ENCODE measurements at places on chromosomes 3 and 15. TPM values are rescaled to one million over a fixed set of nuclear protein-coding genes. Genes with fewer than 3 reads are reported as not detected.
A peak's percentile ranks its signal among the peaks of the same experiment; 100 is the strongest.

TGM4 gene
- not detected for total RNA-seq

DNA sequence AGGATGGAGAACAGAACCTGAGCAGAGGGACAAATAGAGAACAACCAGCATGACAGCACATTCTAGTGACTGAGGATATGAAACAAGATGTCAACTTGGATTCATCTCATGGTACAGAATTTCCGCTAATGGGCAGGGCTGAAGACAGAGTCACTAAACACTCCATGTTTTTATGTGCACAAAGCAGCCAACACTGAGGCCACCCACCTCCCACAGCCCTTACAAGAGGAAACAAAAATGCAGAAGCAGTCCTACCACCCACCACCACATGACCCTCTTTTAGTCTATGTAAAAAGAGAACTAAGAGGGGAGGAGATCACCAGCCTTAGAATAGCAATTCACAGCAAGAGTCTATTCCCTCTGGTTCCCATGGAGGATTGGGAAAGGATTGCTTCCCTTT, 131.4 kb upstream of the UBE2E2 start:
- no peak for DNase-seq

SLC51B gene
- total RNA-seq = not detected

DNA sequence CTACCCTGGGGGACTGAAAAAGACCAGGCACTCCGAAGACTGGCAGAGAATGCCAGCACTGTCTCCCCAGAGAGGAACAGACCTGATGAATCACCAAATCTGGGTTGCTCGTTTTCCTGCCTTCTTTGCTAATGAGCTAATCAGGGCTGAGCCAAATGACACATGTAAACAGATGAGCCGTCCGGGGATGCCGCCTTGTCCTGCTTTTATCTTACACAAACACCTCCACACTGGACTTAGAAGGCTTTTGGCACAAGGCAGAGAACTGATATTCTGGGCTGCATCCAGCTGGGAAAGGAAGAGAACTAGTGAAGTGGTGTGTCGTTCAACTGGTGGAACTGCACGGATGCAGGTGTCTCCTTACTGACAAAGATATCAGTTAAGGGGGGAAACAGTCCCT, 88.1 kb downstream of the MECOM start:
- DNase-seq = no peak

ZNF660 gene
- 7.5 TPM for total RNA-seq

DNA sequence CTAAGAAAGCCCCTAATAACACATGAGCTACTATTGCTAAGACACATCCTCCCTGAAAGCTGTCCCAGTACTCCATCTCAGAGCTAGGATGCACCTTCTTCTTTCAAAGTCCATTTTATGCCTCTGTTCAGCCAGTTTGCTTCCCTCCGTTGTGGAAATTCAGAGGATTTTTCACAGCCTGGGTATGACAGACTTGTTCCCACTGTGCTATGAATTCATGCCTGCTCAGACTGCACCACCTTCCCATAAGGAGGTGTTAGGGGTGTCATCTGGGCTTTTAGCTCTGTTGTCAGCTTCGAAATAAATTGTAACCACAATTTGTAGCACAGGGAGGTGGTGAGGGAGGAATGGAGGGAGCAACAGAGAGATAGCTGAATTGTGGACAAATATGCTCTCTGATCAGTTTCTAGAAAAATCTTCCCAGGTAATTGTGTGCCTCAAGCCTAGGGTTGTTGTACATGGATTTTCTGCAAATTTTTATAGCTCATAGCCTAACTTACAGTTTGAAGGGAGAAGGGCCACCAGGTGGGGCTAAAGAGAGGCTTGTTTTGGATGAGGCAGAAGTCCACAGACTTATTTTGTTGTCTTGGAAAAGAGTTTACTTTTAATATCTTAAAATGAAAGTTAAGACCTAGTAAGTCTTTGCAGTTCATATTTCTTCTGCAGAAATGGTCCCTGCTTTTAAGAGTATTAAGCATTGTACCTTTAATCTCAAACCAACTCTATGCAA, 462.0 kb downstream of the PDCD6IP start:
- DNase-seq = peak; percentile 57

DNA sequence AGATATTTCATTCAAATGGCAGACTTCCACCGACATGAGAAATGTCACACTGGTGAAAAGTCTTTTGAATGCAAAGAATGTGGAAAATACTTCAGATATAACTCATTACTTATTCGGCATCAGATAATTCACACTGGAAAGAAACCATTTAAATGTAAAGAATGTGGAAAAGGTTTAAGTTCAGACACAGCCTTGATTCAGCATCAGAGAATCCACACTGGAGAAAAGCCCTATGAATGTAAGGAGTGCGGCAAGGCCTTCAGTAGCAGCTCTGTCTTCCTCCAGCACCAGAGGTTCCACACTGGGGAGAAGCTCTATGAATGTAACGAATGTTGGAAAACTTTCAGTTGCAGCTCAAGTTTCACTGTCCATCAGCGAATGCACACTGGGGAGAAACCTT, 8.6 kb upstream of the ZNF621 start:
- DNase-seq = no peak

DNA sequence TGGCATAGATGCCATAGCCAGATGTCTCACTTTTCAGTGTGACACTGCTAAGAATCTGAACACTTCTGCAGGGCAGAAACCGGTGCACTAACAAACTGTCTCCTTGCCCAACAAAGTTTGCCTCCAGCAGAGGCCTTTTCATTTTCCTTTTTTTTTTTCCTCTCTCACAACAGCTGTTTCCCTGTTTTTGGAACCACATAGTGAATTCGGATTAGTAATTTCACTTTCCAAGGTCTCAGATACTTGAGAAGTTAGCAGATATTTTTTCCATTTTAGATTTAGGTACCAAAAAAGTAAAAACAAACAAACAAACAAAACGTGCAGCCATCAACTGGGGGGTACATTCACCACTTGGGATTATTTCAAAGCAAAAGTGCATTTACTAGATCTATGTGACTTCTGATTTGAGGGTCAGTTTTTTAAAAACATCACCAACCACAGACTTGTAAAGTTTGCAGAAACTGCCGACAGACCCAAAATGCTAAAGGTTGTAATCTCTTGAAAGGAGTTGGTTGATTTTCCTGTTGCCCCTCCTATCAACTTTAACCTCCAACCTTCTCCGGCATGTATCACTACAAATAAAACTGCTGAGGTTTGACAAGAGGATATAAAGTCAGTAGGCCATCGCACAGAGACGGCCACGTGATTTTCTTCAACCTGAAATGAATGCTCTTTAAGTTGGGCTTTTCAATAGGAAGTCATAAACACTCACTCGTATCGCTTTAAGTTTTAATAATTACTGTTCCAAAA, 169.1 kb downstream of the CDIN1 start:
- no peak for DNase-seq

DNA sequence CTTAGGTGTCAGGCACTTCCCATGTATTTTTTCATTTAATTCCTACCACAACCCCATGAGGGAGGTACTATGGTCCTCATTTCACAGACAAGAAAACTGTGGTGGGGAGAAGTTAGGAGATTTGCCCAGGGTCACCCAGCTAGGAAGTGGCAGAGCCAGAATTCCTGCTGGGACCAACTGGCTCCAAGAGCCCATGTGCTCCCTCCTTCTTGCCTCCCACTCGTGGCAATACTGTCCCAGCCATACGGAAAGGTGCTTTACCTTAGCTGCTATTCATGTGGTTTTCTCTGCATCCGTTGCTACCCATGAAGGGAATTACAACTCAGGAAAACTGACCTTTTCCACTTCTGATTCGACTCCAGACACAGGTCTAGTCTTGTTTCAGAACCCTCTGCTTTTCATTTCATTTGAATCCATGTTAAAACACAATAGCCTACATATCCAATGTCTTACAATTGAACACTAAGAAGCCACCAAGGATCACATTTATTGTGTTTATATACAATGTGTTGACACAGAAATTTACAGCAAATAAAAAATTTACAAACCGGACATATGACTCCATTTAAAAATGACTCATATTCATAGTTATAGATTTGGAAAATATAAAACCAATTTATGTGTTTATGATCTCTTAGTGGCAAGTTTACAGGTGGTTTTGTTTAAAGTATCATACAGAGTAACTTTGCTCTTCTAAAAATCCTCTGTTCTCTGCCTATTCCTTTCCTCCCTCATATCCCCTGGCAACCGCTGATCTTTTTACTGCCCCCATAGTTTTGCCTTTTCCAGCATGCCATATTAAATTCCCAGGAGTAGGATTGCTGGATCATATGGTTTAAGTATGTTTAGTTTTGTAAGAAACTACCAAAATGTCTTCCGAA, 58.8 kb downstream of the BTD start:
- no peak for DNase-seq

GRCh38 chr3:53613125-53613524, 118.7 kb downstream of the CACNA1D start:
- no peak for DNase-seq

DNA sequence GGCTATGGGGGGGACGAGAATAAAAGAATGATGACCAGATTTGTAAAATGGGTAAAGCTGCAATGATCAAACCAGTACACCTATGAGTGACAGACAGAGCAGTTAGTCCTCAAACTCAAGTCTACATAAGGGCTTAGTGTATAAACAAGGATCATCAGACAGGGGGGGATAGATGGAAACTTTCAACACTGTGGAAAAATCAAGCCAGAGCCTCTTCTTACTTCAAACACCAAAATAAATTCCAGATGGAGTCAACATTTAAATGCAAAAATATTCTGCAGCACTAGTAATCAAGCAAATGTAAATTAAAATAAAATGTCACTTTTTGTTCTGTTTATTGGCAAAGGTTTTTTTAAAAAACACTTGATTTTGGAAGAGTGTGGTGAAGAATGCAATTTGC, 205.9 kb upstream of the RGMA start:
- no peak for DNase-seq

DNA sequence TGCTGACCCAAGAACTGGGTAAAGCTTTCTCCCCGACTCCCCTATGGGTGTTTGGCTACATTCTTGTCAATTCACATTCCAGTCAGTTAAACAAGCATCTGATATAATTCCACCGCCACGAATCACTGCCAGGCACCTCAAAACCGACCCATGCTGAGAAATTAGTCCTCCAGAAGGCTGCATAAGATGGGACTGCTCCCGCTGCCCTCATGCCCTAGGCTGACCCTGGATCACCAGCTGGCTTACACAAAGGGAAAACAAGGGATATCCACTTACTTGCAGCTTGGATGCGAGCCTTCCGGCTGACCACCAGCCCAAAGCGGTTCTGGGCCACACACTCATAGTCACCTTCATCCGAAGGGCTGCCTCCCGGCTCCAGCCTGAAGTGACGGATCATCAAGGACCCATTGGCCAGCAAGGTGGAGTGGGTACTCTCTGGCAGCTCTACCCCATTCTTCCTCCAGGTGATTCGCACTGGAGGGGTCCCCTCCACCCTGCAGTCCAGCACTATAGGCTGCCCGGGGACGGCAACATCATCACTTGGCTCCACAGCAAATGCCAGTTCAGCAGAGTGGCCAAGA, 2.9 kb downstream of the IGDCC3 start:
- DNase-seq = no peak

GP9 gene
- not detected for total RNA-seq

RLBP1 gene
- total RNA-seq = not detected

TRH gene
- total RNA-seq = not detected

GRCh38 chr15:62868507-62868906, 174.0 kb upstream of the TPM1 start:
- DNase-seq = no peak

- DNase-seq = peak; percentile 54
These were observed 367.6 kb upstream of the NDN start for GRCh38 chr15:24054547-24055245.

- no peak for DNase-seq
These were observed 73.6 kb downstream of the ETV5 start for GRCh38 chr3:186035277-186035676.

EPHB3 gene
- total RNA-seq = 4.9 TPM

CCDC191 gene
- 16.0 TPM for total RNA-seq

DNA sequence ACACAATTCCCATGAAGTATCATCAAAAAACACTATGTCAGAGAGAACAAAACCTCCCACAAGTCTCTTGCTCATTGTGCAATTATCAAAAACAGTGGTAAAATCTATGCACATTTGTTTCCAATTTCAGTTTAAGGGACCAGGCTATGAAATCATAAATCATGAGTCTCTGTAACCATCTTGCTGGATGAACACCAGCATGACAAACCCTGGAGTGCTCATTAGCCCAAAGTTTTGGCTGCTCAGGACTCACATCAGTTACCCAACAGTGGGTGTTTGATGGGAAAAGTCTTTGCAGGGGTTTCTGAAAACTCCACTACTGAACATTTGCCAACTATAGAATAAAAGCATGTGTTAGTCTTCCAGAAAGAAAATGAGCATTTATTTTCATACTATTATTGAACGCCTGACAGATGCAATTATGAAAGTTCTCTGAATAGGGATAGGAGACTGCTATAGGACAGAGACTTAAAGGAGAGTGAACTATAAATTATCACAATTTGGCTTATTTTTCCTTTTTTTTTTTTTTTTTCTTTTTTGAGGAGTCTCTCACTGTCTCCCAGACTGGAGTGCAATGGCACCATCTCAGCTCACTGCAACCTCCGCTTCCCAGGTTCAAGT, 240.8 kb upstream of the KCNMB2 start:
- no peak for DNase-seq

DNA sequence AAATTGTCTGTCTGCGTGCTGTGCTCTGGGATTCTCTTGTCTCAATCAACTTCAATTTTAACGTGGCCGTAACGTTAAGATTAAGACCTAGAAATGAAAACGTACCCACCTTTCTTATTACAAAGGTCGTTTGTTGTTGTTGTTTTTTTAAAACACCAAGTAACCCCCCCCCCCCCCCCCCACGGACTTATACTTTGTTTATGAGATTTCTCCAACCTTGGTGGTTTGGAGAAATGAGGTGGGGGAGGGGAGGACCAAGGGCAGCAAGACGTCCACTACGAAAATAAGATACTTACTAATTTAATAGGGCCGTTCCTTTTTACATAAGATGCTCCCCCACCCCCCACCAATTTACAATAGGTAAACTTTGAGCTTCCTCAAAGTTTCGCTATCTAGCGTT, 244.4 kb upstream of the TOPAZ1 start:
- DNase-seq = no peak

REC114 gene
- total RNA-seq = not detected

DNA sequence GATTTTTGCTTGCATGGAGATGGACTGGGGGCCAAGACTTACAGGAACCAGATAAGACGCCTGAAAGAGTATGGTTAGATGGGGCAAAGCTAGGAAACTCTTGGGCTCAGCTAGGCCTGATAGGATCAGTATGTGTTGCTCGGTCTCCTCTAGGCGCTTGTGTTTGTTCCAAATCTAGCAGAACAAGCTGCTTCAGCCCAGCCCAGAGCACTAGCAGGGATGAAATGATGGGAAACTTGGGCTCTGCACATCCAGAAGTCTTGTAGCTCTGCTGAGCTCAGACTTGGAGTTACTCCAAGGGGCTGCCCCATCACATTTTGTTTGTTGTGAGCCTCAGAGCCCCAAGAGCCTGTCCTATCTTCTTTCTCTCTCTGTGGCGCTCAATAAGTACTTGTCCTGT, 34.7 kb downstream of the FOXL2 start:
- DNase-seq = no peak

GRCh38 chr3:100976611-100977010, 16.6 kb downstream of the ABI3BP start:
- no peak for DNase-seq

DNA sequence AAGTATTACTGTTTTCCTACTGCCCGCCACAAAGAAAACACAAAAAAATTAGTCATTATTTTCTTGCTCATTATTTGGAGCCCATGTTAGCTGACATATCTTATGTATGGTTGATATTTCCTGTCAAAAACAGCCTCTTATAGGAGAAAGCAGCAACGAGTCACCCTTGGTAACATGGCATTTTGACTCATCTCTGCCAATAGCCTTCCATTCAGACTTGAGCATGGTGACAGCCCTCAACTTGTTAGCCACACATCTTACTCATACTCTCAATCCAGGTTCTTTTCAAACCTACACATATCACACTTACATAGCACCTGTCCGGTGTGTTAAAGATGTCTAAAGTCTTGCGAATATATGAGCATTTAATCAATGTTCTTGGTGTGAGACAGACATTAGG, 109.4 kb upstream of the SAMMSON start:
- DNase-seq = no peak

Measured in ureter (tissue), 1 donor.